Adrenal gland (tissue), 19 donors: ENCODE measurements at places on chromosomes 2 and 18. TPM values are rescaled to one million over a fixed set of nuclear protein-coding genes. Genes with fewer than 3 reads are reported as not detected.

DNA sequence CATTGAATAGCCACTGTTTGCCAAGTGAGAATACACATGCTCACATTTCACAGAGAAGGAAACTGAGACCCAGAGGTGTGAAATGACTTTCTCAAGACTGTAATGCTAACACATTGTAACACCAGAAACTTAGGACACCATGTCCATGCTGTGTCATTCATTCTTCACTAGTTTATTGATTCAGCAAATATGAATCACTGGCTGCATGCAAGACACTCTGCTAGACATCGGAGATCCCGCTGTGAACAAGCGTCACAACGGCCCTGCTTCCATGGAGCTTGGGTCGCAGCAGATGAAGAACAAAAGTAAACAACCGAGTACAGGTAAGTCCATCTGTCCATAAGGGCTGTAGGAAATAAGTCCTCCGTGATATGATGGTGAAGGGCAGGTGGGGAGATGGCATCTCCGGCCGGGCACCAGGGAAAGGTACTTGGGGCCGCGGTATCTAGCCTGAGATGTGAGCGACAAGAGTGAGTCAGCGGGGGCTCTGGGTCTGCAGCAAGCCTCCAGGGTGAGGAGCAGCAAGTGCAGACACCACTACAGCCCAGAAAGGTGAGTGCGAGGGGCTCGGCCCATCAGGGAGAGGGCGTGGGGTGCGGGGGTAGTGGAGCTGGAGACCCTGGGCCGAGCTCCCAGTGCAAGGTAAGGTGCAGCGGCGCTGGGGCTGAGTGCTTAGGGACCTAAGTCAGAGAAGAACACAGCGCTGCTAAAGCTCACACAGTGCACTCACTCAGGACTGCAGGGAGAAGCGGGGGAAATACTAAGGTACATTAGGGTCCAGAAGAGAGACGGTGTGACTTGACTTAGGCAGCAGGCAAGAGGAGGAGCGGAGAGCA, 391.2 kb downstream of the FBXO15 start:
- DNase-seq, result no peak
- no peaks in the 10 kb centered on the region for H3K4me1 ChIP-seq
- no peaks in the 10 kb centered on the region for H3K36me3 ChIP-seq
- no peak overlapping the region for H3K4me3 ChIP-seq

DNA sequence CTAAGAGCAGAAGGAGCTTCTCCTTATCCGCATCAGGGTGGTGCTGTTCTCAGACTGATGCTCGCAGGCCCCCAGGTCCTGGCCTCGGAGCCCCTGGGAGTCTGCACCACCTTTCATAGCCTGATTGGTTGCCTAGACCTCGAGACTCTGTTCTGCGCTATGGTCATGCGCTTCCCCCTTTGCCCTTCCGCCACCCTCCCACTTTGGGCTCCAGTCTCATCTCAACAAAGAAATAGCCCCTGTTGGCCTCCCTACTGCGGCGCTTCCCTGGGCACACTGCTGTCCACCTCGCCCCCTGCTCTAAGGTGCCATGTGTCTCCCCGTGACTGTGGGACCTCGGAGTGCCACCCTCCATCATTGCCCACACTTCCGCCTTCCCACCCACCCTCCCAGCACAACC, 102.9 kb upstream of the TWIST2 start:
- H3K27ac ChIP-seq, result no peak overlapping the region
- no peak for DNase-seq
- no peaks in the 10 kb centered on the region for H3K36me3 ChIP-seq
- no peak overlapping the region for H3K4me3 ChIP-seq

SLC30A3 gene
- 5.4 TPM for total RNA-seq

- no peak overlapping the region for H3K27ac ChIP-seq
- H3K4me1 ChIP-seq, result peaks cover 5% of the 10 kb centered on the region
- no peaks in the 10 kb centered on the region for H3K36me3 ChIP-seq
- no peak for DNase-seq
Observed at GRCh38 chr2:133956434-133956935, 297.4 kb upstream of the MGAT5 start.

RGPD4 gene
- total RNA-seq, result 0.19 TPM

ABI2 gene
- 26.6 TPM for total RNA-seq
